Inflammatory macrophage (primary cell): ENCODE measurements at places on chromosomes 5 and 9.

- DNase-seq, result no peak
Observed at GRCh38 chr9:69476797-69477196, 151.8 kb downstream of the ENTREP1 start.

DNA sequence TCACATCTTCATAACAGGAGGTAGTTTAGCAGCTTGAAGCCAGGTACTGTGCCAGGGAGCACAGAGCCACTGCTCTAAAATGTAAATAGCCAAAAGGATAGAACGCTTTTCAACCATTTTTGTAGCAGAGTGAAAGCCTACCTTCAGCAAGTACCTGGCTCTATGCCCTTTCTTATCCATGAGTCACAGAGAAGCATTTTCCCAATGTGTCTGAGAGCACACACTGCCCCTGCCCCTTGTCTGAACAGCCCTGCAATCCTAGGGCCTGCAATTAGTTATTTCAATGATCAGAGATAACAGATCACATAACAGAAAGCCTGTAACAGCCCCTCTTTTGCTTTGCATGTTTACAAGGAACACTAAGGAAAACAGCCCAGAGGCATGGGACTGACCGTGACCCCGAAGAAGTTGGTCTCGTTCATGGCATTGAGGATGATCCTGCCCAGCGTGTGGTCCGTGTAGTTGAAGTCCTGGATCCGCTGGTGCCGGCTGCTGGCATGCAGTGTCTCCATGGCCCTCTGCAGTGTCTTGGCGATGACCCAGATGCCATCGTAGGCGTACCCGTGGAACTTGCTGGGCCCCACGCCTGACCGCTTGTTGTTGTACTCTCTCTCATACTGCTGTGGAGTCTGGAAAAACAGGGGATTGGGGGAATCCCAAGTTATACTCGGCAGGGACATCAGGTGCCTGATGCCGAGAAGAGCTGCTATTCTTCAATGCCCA lies 198.3 kb upstream of the TBC1D2 start:
- DNase-seq, result no peak

GRCh38 chr5:79168031-79168430 lies 56.4 kb downstream of the BHMT start:
- no peak for DNase-seq

DNA sequence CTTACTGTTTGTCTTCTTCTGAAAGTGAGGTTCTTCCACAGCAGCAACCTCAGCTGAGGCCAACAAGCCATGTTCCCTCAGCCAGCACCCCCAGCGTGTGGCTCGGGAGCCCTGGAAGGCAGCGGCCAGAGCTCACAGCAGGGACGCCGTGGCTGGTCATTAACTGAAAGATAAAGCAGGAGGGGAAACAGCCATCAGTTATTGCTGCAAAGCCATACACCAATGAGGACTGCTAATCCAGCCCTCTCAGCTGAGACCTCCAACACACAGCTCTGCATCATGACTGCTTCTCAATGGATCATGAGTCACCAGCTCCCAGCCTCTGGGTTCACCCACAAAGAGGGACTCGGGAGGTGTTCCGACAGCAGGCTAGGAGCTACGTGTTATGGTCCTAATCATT lies 24.3 kb downstream of the ABCA1 start:
- no peak for DNase-seq

GRCh38 chr5:143235423-143235822 lies 168.1 kb downstream of the NR3C1 start:
- no peak for DNase-seq

GRCh38 chr5:82809420-82810143 lies 267.6 kb downstream of the TMEM167A start:
- DNase-seq, result no peak

GRCh38 chr5:158807-159447 lies 32.4 kb upstream of the LRRC14B start:
- DNase-seq, result no peak

DNA sequence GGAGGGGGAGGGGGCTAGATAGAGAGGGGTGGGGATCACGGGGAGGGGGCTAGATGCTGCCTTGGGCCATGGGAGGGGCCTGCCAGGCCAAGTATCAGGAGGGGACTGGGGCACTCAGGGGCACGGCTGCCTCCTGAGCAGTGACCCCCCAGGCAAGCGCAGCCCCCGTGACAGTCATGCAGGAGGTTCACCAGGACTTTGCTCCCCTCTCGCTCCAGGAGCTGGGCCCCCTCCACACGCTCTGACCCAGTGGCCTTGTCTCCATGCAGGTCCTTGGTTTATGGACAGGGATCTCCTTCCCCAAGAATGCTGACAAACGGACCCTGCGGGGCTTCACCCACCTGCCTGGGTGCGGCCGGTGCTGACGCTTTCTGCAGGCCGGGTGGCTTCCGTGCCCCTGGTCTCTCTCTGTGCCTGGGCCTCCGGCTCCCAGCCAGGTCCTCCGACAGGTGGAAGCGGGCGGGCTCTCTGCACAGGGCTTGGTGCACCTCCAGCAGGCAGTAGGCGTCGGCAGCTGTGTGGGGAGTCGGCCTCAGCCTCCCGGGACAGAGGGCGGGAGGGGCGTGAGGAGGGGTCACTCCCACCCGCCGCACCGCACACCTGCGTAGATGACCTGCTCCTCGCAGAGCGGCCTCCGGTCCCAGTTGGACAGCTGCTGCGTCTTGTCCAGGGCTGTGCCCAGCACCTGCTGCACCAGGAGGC lies 46.8 kb upstream of the NRARP start:
- DNase-seq, result no peak

DNA sequence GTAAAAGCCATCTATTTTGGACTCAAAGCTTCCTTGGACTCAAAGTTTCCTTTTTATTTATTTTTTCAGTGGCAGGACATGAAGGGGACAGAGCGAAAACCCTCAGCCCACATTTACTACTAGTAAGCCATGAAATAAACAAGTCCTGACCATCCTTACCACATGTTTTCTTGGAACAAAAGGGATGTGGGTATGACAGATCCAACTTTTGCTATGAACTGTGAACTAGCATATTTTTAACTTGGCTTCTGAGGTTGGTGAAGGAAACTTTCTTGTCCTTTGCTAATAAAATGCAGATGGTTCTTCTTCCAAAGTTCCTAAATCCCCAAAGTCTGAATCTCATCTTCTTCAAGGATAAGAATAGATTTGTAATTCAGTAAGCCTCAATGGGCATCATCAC lies 122.7 kb upstream of the TNC start:
- DNase-seq, result no peak

DNA sequence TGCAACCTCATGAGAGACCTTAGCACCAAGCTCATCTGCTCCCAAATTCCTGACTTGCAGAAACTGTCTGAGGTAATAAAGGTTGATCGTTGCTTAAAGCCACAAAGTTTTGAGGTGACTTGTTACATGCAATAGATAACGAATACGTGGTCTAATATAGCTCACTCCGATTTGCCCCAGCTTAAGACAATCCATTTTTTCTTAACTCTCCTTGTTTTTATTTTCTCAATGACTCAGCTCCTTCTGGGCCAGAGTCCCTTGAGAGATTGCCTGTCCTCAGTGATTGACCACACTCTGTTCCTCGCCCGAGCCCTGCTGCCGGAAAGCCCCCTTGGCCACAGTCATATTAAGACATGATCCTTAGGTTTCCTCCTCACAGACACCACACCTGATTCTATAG lies 63.7 kb upstream of the FANCC start:
- no peak for DNase-seq

GRCh38 chr5:154341620-154342019 lies 104.2 kb upstream of the SAP30L start:
- DNase-seq, result no peak

- DNase-seq, result no peak
Observed at GRCh38 chr9:71795097-71795813, 26.9 kb upstream of the CEMIP2 start.

- no peak for DNase-seq
Observed at GRCh38 chr5:174999581-174999980, 275.2 kb downstream of the MSX2 start.

DNA sequence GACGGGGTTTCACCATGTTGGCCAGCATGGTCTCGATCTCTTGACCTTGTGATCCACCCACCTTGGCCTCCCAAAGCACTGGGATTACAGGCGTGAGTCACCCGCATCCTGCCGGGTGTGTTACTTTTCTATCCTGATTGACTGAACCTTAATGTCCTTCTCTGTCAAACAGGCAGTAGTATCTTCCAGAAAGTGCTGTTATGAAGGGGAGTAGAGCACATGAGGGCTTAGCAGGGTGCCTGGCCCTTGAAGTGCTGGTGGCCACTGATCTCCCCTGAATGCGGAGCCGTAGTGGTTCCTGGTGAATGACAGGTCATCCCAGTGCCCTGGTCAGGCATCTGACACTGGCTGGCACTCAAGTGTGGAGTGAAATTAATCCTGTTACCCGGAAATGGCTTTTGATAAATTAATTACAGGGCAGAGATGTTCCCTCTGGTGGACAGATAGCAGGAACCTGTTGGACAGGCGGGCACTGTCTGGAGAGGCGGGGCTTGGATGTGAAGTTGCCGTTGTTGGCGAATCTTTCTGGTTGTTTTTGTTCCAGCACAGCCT lies 28.4 kb downstream of the PRRC2B start:
- no peak for DNase-seq

- DNase-seq, result no peak
Observed at GRCh38 chr5:105789246-105789645, 1881.5 kb downstream of the EFNA5 start.

- no peak for DNase-seq
Observed at GRCh38 chr5:125700380-125700861, 722.8 kb upstream of the GRAMD2B start.

- DNase-seq, result no peak
Observed at GRCh38 chr5:168663276-168664004, 84.3 kb upstream of the PANK3 start.

- DNase-seq, result peak; percentile 81
Observed at GRCh38 chr5:179795863-179796833, 2.4 kb downstream of the LTC4S start.

- DNase-seq, result no peak
Observed at GRCh38 chr5:116361171-116361967, 213.3 kb downstream of the SEMA6A start.

DNA sequence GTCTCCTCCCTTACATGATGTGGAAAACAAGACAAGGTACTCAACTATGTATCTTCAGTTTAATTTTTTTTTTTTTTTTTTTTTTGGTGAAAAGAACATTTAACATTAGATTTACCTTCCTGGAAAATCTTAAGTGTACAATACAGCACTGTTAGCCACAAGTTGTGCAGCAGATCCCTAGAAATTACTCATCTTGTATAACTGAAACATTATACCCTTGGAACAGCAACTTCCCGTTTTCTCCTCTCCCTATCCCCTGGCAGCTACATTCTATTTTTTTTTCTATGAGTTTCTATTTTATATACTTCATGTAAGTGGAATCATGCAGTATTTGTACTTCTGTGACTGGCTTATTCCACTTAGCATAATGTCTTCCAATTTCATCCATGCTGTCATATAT lies 421.9 kb upstream of the FTMT start:
- DNase-seq, result no peak

DNA sequence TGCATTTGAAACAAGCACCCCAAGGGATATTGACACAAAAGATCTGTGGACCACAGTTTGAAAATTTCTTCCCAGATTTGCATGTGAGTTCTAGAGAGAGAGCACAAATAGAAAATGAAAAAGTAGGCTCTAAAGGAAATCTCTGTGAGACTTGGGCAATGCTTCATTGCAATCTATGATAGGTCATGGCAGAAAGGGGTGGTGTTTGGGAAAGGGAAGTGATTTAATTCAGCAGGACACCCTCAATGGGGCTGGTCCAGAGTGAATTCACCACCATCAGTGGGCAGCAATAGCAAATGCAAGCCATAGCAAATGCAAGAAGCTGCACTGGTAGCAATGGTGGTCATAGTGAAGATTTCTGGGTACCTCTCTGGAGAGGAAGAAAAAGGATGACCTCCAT lies 58.1 kb downstream of the ANKRD55 start:
- DNase-seq, result peak; percentile 77

GRCh38 chr5:45336464-45336863 lies 359.7 kb downstream of the HCN1 start:
- no peak for DNase-seq

DNA sequence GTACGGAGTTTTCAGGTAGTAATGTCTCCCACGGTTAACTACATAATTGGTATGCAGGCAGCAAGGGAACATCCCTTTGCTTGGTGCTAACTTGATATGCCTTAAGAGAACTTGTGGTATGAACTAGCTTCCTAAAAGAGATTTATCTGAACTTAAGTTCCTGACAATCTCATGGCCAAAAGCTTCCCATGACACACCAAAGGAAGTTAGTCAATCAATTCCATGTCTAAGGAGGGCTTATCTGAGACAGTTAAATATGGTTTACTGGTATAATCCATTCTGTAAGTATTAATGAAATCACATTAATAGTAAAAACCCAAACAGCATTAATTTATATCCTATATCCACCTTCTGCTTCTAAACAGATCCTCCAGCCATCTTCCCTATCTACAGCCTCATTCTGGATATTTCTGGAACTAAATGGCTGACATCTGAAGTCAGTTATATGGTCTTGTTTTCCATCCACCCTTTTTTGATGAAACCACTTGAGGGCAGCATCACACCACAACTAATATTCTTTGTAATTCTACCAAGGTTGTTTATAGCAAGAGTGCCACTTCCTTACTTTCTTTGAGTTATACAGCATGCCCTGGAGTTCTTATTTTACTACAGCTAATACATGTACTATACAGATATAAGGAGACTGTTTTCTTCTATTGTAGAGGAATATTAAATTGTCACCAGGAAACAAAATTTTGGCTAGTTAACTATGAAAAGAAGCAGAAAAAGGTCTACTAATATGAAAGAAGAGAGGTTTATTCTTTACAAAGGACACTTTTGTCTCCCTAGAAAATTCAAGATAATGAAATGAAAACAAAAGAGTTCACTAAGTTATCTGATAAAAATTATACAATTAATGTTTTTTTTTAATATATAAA lies 34.7 kb downstream of the SHOC1 start:
- DNase-seq, result peak; percentile 80

DNA sequence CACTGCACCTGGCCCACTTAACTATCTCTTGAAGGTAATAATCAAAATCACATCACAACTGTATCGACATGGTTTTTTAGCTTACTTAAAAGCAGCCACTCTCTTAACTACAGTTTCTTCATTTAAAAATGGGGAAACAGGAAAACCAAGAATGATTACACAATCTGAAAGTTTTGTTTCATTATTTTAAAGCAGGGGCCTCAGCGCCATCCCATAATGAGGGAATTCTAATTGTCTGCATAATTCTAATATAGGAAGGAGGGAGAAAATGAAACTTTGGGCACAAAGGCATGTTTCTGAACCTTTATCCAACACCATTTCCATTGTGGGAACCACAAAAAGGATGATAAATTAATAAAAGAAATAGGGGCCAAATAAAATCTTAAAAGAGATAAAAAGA lies 7.6 kb downstream of the HACD4 start:
- DNase-seq, result peak; percentile 87

GRCh38 chr9:15543047-15543813 lies 9.6 kb upstream of the CCDC171 start:
- peak; percentile 59 for DNase-seq
